ENCODE measurements at places on chromosomes 11 and 22.

GRCh38 chr22:49592780-49593501 is 234.7 kb downstream of the BRD1 start:
- DNase-seq: no peak

- no peak for DNase-seq
Measured at GRCh38 chr22:19691721-19692341, 22.5 kb upstream of the SEPTIN5 start.

DNA sequence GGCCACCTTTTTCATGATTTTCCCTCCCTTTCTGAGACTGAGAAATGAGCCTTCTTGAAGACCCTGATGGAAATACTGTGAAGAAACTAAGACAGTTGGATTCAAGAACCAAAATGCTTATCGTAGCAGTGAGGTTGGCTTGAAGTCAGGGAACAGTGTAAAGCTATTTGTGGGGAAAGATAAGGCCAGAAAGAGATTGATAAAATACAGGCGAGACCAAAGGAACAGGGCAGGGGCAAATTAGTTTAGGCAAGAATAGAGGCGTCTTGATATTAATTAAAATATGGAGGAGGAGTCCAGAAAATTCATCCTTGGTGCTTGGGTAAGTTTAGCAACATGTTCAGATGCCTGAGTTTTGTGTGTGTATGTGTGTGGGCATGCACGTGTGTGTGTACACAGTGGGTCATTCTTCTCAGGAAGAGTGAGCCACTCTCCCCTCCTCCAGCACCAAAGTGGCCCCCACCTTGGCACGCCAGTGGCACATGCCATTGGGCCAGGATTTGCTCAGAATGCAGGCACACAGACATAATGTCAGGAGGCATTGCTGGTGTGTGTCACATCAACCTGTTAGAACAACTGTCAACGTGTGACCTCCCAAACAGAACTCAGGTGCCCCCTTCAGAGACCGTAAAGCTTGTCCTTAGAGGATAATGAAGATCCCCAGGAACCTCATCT is 3.9 kb upstream of the EHF start:
- no peak for DNase-seq

- DNase-seq: no peak
Measured at GRCh38 chr11:62804310-62805075, 747 bp downstream of the NXF1 start.

- DNase-seq: no peak
Measured at GRCh38 chr22:46436595-46437175, 100.7 kb downstream of the CELSR1 start.

DNA sequence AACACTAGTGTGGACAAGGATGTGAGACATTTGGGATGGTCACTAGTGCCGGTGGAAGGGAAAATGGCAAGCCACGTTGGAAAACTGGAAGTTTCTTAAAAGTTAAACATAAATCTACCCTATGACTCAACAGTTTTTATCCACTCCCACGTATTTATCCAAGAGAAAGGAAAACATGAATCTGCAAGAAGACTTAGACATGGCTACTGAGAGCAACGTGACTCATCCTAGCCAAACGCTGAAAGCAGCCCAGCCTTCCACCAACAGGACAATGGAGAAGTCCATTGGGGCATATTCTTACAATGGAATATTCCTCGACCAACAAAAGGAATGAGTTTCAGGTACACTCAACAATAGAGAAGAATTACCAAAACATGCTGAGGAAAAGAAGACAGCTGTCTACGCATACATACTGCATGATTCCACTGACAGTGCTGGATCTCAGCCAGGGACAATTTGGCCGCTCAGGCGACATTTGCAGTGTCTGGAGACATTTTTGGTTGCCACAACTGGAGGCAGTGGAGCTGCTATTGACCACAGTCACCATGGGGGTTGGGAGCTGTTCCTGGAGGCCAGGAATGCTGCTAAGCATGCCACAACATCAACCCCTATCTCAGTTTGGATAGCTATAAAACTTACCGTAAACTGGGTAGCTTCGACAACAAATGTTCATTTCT is 21.2 kb downstream of the SYT13 start:
- no peak for DNase-seq

DNA sequence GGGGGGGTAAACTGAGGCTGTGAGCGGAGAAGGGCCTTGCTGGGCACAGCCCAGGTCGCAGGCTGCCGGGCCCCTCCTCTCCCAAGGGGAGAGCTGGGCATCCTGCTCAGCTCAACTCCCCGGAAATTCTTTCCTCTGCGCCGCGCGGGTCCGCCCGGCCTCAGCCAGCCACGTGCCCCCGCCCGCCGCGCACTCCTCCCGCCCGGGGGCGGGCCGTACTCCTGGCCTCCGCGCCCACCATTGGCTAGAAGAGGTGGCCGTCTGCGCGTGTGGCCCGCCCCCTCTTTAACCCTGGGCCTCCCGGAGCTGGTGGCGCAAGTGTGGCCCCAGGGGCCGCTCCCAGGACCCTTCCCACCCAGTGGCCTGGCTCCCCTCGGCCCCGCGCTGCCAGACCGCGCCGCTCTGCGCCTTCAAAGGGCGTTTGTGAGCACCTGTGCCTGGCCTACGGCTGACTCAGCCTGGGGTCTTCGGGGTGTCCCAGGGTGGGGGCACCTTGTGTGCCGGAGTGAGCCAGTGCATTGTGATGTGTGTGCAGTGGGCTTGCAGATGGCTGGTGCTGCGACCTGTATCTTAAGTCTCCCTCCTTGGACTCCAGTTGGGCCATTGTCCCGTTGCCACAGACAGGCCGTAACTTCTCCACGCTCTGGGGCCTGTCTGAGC is 2.0 kb downstream of the MRGPRF start:
- DNase-seq: no peak

DNA sequence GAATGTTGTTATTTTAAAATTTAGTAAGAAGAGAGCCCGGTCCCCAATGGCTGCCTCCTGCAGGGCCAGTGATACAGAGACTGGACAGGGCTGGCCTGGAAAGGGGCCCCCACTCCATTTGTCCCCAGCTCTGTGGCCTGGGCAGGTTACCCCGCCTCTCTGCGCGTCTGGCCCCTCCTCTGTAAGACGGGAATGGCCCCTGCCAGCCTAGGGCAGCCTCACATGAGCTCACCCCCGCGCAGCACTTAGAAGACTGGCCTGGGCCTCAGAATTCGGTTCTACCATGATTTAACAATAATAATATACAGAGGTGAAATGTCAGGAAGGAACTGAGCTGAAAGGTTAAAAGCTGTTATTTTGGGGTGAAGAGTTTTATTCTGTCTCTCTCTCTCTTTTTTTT is 1.3 kb downstream of the APOBEC3G start:
- DNase-seq: no peak

GRCh38 chr11:64100782-64101353 is 65.0 kb downstream of the MACROD1 start:
- no peak for DNase-seq

DNA sequence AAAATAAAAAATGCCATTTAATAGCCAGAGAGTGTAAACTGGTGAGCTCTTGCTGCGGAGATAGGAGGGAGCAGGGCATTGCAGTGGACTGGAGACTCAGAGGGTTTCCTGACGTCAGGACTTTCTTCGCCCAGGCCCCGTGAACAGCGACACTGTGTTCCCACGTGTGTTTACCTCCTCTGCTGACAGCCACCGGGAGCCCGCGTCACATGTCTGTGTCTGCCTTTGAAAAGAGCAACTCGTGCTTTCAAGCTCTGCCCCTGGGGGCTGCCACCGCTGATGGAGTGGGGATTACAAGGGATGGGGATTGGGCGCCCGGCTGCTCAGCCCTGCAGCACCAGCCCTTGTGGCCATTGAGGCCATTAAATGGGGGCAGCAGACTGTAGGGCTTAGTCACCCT is 3.3 kb downstream of the TANGO2 start:
- DNase-seq: no peak

GRCh38 chr22:29580200-29580810 is 608 bp downstream of the NIPSNAP1 start:
- DNase-seq: no peak

- DNase-seq: no peak
Measured at GRCh38 chr11:103862802-103863174, 173.7 kb upstream of the DDI1 start.

GRCh38 chr11:75811485-75811884 is 3.5 kb upstream of the UVRAG start:
- DNase-seq: no peak

DNA sequence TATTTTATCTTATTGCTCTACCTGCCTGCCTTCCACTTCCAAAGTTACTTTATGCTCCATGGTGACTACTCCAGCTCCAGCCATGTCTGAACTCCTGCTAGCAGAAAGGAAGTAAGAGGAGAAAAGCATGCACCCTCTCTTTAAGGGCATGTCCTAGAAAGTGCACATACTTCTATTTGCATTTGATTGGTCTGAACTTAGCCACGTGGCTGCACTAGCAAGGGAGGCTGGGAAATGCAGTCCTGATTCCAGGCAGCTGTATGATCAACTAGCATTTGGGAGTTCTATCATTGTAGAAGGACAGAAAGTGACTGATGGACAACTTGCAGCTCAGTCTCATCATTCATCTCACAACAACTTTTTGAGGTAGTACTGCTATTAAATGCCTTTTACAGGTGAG is 515.7 kb downstream of the BUD13 start:
- no peak for DNase-seq

All from vagina (tissue), 2 donors.